ENCODE measurements at places on chromosomes 16 and 17. TPM values are rescaled to one million over a fixed set of nuclear protein-coding genes. Genes with fewer than 3 reads are reported as not detected.

- peak; percentile 49 for ATAC-seq
Observed at GRCh38 chr16:30927789-30928378, 4.5 kb downstream of the FBXL19 start.

DNA sequence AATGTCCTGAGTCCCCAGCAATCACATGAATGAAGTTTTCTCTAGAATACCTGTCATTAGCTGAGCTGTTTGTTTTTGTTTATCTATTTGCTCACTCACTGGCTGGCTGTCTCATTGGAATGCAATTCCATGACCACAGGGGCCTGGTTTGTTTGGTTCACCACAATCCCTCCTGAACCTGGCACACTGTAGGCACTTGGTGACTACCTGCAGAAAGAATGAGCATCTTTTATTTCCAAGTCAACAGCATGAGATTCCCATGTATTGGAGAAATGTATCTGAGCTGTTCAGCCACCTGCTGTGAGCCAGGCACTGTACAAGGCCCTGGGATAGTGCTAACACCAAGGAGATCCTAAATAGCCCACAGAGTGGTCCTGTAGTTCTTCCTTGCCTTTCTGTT, 345.1 kb downstream of the XYLT1 start:
- ATAC-seq = no peak

DNA sequence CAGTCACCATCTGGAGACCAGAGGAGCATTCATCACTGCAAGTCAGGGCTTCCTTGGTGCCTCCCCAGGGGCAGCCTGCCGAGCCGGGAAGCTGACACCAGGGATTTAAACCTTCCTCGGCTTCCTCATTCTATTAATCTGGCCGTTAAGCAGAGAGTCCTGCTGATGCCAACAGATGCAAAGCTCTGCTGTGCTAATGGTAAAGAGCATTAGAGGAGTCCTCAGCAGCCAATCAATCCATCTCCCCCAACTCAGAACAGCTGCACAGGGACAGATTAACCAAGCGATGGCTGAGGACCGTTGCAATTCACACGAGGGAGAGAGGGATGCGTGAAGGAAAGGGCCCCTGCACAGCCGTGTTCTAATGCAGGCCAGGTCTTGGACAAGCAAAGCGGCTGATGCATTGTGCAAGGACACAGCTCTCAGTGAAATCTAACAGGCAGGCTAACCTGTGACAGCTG, 116.6 kb downstream of the XYLT1 start:
- no peak for ATAC-seq

DNA sequence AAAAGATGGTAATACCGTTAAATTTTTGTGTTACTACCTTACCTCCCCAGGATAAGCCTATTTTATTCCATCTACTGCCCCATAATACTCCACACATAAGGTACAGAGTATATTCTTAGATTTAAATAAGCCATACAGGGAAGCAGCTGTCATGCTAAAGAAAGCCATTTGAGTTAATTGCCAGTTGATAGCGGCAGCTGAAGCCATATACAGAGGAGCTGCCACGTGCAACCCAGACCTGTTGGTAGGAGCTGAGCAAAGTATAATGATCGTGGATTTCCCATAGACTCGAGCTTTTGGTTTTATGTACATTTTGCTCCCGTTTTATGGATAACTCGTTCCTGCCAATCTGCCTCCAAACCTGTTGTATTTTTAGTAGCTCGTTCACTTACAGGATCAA, 12.0 kb downstream of the CPSF4L start:
- ATAC-seq = no peak

DNA sequence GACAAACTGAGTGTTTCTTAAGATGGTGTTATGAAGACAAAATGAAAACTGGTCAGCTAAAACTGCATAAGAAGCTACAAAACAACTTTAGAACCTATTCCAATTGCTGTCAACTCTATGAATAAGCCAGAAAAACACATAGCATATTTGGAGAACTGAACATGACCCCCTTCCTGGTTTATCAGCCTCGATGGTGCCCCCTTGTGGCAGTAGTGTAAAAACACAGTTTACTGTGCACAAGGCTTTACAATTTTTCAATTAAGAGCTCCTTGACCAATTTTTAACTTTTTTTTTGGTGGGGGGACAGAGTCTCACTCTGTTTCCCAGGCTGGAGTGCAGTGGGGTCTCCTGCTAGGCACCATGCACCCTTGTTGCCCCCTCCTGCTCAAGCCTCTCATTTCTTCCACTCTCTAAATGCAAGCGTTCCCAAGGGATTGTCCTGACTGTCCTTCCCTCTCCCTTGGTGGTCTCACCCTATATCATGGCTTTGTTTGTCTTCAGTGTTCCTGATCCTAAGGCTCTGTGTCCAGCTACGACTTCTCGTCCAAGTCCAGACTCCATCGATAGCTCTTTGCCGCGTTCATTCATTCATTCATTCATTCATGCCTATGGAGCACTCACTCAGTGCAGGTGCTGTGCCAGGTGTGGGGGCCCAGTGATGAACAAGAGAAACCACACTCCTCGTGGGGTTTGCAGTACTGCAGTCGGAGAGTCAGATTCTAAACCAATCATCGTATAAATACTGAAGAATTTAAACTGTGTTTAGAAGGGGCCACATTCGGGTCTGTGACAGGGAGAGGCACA, 7.5 kb downstream of the EIF1 start:
- peak; percentile 24 for ATAC-seq

DNA sequence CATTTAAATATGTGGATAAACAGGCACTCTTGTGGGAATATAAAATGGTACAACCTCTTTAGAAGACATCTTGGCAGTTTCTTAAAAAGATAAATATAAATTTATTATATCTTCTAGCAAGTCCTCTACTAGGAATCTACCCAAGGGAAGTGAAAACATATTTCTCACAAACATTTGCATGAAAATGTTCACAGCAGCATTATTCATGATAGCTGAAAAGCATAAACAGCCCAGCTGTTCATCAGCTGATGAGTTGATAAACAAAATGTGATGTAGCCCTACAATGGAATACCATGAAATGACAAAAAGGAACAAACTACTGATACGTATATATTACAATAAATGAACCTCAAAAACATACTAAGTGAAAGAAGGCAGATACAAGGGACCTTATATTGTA, 12.0 kb downstream of the DGKE start:
- ATAC-seq = no peak

GRCh38 chr17:79930062-79930876, 91.0 kb upstream of the CBX4 start:
- ATAC-seq = no peak

- no peak for ATAC-seq
Observed at GRCh38 chr17:68605914-68606313, 4.7 kb upstream of the FAM20A start.

DNA sequence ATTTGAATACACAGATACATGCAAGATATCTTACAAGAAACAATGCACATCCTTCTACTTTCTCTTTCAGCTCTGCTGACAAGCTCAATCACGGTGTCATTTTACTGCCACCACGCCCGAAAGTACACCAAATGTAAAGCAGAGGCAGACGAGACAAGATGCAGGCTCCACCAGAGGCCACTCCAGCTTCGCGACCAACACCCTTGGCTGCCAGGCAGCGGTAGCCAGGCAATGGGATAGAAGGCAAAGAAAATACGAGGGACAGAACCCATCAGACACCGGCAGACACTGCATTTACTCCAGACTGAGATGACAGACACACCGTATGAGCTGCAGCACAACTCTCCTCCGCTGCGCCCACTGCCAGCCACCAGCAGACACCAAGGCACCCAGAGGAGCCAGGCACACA, 41.0 kb downstream of the USP22 start:
- no peak for ATAC-seq

DNA sequence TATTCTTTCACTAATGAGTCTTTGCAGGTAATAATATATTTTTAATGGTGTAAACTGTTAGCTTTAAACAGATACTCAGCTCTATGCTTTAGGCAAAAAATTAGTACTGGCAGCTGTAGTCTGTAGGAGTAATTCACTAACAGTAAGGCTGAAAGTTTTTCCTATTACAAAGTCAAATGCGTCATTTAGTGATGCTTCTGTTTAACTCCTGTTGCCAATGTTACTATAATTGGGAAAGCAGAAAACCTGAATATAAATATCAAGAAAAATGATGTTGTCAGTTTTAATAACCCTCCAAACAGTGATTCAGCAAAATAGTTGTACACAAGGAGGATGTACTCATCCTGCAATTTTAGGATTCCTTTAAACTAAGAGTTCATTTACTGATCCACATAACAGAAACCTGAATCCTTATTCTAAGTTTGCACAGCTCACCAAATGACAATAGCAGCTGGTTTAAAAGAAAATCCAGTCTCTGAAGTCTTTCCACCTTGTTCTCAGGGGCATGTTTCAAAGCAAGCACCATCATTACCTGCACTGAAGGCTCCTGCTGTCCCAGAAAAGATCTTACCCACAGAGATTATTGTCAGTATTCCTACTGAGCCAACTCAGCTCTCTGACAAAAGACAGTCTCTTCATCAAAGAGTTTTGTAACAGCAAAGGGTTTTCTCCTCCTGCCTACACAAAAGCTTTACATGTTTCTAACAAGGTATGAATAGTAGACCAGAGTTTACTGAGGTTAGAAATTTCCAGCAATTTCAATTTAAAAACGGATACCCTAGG, 4.2 kb downstream of the CDR2 start:
- ATAC-seq = no peak

- ATAC-seq = no peak
Observed at GRCh38 chr16:76577003-76577402, 299.8 kb downstream of the CNTNAP4 start.

DNA sequence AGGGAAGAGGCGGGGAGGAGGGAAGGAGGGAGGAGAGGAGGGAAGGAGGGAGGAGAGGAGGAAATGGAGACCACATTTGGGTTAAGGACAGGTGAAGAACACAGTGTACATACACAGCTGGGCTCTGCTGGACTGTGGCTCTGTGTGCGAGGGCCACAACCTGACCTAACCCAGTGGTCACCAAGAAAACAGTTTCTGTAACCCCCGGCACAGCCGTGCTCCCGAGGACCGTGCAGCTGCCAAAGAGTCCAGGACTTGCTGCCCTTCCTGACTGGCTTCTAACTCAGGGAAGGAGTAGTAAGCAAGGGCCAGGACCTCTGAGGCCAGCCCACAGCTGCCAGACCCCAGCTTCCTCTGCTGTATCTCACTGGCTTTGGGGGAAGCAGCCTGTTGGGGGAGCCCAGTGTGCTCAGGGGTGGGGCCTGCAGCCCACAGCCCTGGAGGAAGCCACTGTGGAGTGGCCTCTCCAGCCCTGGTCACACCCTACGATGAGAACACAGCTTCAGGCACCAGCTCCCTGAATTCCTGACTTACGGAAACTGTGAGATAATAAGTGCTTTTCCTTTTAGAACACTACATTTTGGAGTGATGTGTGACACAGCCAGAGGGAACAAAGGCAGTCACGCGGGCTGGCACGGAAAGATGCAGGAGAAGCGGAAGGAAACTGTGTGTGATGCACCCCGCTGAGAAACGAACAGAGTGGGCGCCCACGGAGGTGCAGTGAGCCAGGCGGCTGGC, 32.3 kb downstream of the SLC7A5 start:
- ATAC-seq = peak; percentile 51

DNA sequence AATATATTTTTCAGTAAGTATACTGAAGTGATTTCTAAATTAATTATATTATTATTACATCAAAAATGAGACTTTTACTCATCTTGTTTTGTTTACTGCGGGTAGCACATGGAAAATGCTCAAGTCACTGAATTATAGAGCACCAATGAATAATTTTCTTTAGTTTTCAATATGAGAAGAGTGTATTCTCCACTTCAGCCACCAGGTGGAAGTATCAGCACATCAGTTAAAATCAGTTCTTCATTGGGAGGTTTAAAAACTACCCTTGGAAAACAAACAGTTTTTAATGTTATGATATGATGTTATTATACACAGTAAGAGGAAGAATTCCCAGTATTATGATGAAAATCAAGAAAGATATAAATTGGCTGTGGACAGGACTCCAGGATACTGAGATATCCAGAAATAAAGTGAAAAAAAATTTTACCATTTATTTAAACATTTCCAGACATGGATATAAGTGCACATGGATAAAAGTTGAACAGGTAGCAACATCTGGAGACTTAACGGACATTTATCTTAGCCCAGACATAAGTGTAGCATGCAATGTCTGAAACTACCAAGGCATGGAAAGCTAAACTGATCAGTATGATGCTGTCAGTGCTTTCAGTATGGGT, 467.3 kb downstream of the KCNJ2 start:
- ATAC-seq = peak; percentile 47

- no peak for ATAC-seq
Observed at GRCh38 chr17:7312432-7313087, 2.6 kb downstream of the GPS2 start.

DNA sequence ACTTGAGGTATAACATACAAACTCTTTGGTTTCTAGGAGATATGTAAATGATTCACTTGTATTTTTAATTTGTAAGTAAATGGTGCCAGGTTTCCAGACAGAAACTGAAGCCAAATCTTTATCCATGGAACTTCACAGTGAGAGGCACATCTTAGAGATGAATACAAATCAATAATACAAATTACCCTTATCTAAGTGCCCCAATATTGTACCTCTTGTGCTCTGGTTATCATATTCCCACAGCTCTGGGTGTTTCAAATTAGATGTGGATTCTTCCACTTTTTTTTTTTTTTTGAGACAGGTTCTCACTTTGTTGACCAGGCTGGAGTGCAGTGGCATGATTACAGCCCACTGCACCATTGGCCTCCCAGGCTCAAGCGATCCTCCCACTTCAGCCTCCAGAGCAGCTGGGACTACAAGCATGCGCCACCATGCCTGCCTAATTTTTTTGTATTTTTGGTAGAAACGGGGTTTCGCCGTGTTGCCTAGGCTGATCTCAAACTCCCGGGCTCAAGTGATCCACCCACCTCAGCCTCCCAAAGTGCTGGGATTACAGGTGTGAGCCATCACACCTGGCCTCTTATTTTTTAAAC, 38.0 kb upstream of the DHX40 start:
- ATAC-seq = no peak

- ATAC-seq = no peak
Observed at GRCh38 chr16:16989368-16989767, 481.4 kb downstream of the XYLT1 start.

DNA sequence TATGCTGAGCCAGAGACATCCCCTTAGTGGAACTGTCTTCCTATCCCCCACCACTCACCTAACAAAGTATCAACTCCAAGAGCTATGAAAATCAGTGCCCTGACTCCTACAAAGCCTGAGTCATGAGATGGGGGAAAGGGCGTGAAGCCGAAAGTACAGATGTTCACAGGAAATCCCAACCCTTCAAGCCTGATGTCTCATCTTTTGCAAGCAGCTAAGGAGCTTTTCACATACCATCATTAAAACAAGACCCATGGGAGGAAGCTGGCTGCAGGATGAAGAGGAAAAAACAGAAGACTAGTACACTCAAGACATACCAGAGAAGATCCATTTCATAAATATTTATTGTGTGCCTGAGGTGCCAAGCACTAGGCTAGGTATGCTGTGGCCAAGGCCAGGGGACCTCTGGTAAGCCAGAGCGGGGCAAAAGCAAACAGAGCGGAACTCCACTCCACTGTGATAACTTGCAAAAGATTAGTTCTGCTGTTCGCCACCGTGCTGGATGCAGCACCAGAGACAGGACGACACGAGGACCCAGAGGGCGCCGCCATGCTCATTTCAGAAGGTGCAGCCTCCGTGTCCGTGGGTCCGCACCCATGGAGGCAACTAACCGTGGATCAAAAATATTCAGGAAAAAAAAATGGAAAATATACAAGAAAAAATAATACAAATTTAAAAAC, 4.5 kb upstream of the MNT start:
- ATAC-seq = no peak

KRTAP1-5 gene
- not detected for total RNA-seq

MT3 gene
- total RNA-seq = not detected

HEATR9 gene
- total RNA-seq = not detected

MMP15 gene
- total RNA-seq = 4.6 TPM

KRTAP4-1 gene
- total RNA-seq = not detected

KRTAP16-1 gene
- total RNA-seq = not detected

CCL3 gene
- total RNA-seq = not detected

KRT40 gene
- not detected for total RNA-seq

MYH8 gene
- not detected for total RNA-seq

SCRN2 gene
- total RNA-seq = 21.2 TPM

HES7 gene
- total RNA-seq = 0.40 TPM

All from esophagus mucosa (tissue), 1 donor.